WTC11 (cell line): ENCODE measurements at places on chromosomes 7 and 10. TPM values are rescaled to one million over a fixed set of nuclear protein-coding genes. Genes with fewer than 3 reads are reported as not detected.

DNA sequence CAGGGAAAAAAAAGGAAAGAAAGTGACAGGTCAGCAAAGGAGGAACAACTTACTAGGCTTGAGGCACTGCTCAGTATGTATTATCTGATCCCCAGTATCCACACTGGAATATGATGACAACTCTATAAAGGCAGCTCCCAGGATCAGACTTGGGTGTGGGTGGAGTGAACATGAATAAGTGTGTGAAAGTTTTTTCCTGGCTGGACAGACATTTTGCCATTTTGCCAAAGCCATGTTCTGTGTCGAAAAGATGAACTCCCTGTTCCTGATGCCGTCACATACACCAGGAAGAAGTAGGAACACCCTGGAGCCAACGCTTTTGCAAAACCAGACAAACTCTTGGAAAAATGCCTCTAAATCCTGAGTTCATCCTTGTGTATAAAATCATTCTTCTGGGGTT lies 143.2 kb upstream of the MEOX2 start:
- H3K27ac ChIP-seq = no peak overlapping the region
- H3K27me3 ChIP-seq = no peaks in the 10 kb centered on the region
- H3K4me3 ChIP-seq = no peak overlapping the region
- peaks cover 28% of the 10 kb centered on the region for H3K4me1 ChIP-seq

DNA sequence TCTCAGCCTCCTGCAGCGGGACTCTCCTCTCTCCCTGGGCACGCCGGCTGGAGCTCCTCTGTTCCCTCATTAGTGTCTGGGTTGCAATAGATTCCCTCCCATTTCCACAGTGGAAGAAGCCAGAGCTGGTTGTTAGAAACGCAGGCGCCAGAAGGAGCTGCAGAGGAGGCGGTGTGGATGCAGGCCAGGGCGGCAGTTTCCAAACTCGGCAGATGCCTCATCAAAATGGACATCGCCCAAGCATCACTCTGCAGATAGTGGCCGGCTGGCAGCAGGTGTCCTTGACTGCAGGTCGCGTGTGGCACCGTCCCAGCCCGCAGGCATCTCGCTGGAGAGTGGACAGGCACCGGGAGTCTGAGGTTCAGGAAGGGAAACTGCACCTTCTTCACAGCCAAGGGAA lies 201.8 kb downstream of the TCERG1L start:
- H3K27ac ChIP-seq = no peak overlapping the region
- no peaks in the 10 kb centered on the region for H3K4me1 ChIP-seq
- peaks cover 53% of the 10 kb centered on the region for H3K36me3 ChIP-seq
- H3K27me3 ChIP-seq = peaks cover 1% of the 10 kb centered on the region
- no peak for DNase-seq
- H3K4me3 ChIP-seq = no peak overlapping the region

FAM25G gene
- not detected in 3 replicates for total RNA-seq

CCL24 gene
- not detected in 3 replicates for total RNA-seq
